ENCODE measurements at places on chromosomes 7 and 10.

DNA sequence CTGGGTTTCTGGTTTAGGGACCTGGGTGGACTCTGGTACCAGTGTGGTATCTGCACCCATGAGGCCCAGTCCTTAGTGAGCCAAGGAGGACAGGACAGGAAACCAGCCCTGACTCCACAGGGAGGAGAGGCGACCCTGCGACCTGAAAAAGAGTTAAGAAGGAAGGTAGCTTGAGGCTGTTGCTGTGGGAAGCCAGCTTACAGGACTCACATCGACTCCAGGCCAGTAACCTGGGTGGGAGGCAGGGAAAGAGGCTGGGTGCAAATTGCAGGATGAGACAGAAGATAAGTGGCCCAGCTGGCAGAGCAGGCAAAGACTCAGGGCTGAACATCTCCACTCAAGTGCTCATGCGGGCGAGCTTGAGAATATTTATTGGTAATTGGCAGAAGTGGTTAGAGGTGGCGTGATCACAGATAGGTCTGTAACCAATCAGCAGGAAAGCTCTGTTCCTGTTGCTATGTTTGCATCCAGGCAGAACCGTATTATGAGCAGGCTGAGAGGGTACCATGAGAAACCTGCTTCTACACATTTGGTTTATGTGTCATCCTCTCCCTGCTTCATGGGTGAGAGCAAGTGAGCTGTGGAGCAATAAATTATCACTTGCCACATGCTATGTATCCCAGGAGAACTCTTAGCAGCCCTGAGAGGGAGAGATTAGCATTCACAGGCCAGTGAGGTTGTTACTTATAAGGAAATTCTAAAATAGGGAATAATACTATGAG is 11.0 kb downstream of the TLL2 start:
- DNase-seq, result no peak

DNA sequence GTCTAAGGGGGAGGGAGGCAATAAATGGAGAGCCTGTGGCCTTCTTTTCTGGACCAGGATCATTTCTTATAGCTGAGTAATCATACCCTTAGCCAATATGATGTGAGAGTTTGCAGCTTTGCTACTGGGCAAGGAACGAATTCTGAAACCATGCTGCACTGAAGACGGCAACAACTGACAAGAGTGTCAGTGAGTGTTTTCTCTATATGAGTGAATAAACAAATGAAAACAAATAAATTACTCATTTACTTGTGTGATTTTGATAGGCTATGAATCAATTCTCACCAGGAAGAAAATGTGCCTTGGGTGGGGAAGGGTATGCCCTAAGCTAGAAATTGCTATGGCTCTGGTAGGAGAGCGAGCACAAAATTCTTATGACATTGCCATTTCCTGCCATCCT is 79.4 kb upstream of the LRRN3 start:
- no peak for DNase-seq

GRCh38 chr7:25831831-25832411 is 320.1 kb upstream of the NFE2L3 start:
- DNase-seq, result no peak

DNA sequence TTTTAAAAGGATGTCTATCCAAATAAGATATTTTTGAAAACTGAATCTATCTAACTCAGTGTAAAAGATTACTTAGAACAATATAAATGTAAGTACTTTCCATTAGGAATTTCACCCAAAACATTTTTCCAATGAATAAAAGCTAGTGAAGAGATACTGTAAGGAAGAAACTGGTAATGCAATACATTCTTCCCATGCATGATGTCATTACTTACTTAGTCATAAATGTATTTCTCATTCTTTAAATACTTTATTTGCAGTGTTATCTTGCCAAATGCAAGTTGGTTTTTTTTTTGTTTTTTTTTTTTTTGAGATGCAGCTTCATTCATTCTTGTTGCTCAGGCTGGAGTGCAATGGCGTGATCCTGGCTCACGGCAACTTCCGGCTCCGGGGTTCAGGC is 265.6 kb downstream of the PHF14 start:
- no peak for DNase-seq

Measured in stimulated activated CD4-positive, alpha-beta T cell treated with anti-CD3 and anti-CD28 coated beads, TNF-alpha, amount 100 ng/mL, for 4 hours (primary cell).